K562 (cell line): ENCODE measurements at places on chromosomes 7 and 10. TPM values are rescaled to one million over a fixed set of nuclear protein-coding genes. Genes with fewer than 3 reads are reported as not detected.

The TAS2R41 gene
- not detected in 2 replicates for total RNA-seq

The SFTPA1 gene
- total RNA-seq: 3.5 and 5.2 TPM in 2 replicates

The CAMK1D gene
- 0.09 and 0.24 TPM in 2 replicates for total RNA-seq

The GBX1 gene
- not detected in 2 replicates for total RNA-seq
